DMS153 (cell line): ENCODE measurements at places on chromosomes 4 and X.

GRCh38 chr4:139866276-139866962 lies 200.8 kb downstream of the MGST2 start:
- DNase-seq = peak; percentile 69

DNA sequence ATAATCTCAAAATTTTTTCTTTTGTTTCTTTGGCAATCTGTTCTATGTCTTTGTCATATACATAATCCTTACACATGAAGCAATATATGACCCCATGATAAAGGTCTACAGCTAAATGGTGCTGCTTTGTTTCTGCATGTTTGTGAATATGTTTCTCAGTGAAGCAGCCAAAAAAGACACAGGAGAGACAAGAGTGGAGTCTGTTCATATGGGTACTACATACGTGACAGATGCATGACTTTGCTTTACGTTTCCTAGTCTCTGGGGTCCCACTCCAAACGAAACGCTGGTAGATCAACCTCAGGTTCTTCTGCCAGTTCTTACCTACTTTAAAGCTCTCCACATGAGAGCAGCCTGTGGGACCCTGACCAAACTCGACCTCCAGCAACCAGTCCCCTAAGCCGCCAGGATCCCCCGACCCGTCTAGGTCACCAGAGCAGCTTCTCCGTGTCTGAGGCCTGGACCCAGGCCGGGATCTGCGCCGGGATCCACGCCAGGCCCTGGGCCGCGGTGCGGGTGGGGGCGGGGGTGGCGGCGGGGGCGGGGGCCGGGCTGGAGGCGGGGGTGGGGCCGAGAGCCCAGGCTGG lies 1.5 kb downstream of the USP51 start:
- DNase-seq = no peak

DNA sequence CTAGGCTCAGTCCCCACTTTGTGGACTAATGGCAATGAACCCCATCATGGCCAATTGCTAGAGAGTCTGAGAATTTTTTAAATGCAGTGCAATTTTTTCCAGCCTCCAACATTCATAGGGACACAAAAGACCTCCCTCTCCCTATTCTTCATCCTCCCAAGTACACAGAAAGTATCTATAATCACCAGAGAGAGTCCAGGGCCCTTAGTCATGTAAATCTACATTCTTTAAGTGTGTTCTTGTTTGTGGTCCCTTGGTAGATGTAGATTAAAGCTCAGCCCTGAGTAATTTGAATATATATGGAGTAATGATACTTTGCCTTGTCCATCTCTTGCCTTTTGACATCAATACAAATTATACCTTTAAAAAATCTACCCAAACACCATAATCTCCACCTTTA lies 51.3 kb upstream of the ATXN3L start:
- DNase-seq = no peak

GRCh38 chr4:105998171-105999063 lies 103.1 kb downstream of the NPNT start:
- DNase-seq = no peak

DNA sequence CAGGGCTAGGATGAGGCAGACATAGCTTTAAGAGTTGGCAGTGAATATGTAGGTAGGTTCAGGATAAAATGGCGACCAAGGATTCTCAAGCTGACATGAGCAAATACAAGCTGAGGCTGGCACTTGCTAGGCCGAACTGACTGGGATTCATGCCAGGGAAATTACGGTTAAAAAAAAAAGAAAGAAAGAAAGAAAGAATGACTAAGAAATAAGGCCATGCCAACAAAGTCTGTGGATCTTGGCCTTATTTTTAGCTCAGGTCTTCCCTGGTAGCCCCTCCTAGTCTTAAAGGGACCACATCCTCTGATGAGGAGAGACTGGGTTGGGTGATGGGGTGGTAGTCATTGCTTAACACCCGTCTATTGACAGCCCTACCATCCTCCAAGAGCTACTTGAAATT lies 64.4 kb upstream of the KLHL13 start:
- no peak for DNase-seq
